NCI-H1092 (cell line): ENCODE measurements at places on chromosomes 6 and 20.
A peak's percentile ranks its signal among the peaks of the same experiment; 100 is the strongest.

GRCh38 chr20:52936351-52937340 is 35.5 kb upstream of the TSHZ2 start:
- no peak for DNase-seq

GRCh38 chr6:3417473-3417872 is 39.4 kb downstream of the SLC22A23 start:
- no peak for DNase-seq

DNA sequence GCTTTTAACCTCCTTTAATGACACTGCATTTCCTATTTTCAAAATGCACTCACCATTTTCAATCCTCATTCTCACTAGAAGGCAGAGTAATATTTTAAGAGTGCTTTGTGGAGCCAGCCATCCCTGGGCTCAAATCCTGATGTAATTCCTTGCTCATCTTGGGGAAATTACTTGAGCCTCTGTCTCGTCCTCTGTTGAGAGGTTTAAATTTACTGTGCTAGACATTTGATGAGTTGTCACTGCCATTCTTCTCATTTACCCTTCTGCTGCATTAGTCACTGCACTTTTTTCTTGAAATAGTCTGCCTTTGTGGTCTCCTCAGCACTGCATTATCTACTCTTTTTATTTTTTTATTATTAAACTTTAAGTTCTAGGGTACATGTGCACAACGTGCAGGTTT is 150.0 kb upstream of the HDDC2 start:
- no peak for DNase-seq

DNA sequence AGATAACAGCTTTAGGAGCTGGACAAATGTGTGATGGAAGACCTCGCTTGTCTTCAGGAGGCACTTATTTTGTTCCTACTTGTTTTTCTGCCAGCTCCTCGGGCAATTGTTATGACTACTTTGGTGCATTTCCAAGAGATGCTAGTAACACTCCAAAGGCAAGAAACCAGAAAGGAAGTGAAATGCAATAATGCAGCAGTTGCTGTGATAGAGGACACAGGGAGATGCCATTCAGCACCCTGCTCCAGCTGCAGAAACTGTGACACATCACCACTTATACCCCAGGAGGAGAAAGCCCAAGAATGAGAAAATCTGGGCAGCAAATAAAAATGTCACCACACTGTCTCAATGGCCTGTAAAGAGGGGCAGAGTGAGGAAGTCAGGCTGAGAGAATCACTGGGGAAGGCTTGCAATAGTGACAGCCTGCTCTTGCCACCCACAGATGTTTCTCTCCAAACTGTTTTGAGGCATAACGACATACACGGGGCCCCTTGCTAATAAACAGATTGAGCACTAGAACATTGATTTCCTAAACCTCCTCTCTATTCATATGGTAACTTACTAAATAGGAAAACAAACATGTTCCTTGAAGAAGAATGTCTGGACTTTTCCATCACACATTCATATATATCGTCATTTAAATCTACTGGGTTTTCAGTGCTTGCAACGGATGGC is 231.0 kb upstream of the PRND start:
- DNase-seq = no peak

- DNase-seq = no peak
Measured at GRCh38 chr6:157169226-157169625, 154.1 kb downstream of the TMEM242 start.

- DNase-seq = peak; percentile 1
Measured at GRCh38 chr6:133130863-133131262, 110.3 kb upstream of the EYA4 start.

DNA sequence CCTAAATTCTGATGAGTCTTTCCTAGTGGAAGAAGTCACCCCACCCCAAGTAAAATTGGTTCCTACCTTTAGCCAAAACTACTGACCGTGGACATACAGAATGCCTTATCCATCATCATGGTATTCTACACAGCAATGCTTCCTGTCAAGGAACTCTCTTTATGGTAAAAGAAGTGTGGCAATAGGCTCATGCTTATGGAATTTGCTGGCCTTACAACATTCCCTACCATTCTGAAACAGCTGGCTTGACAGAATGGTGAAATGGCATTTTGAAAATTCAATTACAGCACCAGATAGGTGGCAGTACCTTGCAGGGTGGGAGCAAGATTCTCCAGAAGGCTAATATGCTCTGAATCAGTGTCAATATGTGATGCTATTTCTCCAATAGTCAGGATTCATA is 41.8 kb upstream of the BACH2 start:
- no peak for DNase-seq

DNA sequence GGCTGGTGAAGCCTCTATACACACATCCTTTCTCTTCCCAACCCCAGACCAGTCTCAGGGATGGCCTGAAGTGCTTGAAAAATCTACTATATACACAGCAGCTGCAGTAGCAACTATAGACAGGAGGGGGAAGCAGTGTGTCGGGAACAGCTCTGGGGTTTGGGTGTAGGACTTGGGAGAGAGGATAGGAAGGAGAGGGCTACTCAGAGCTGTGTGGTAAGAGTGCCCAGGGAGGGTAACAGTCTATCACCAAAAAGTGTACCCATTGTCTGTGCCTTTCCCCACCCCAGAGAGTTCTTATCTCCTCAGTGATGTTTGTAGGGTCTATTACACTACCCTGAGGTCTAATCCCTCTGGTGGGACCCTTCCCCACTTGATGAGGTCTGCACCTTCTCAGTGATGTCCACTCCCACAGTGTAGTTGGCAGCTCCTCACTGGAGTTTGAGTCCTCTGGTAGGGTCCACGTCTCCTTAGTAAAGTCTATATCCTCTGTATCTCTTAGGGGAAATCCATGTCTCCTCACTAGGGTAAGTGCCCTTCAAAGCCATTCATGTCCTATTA is 1.5 kb upstream of the GGT7 start:
- DNase-seq = peak; percentile 71

- DNase-seq = no peak
Measured at GRCh38 chr6:159679091-159680077, 13.7 kb downstream of the SOD2 start.

DNA sequence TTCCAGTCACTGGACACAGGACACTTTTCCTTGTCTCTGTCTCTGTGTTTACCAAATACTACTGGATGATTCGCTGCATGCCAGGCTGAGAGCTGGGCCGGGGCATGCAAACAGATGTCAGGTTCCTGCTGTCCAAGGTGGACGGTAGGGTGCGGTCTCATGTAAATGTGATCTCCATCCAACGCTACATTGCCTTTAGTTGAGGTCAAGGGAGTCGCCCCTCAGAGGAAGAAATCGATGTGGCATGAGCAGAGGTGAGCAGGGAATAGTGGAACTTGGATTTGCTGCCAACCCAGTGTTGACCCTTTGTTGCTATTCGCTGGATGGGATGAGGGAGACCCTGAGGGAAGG is 9.8 kb upstream of the TOX2 start:
- no peak for DNase-seq

- no peak for DNase-seq
Measured at GRCh38 chr6:168195712-168196111, 116.7 kb upstream of the FRMD1 start.

DNA sequence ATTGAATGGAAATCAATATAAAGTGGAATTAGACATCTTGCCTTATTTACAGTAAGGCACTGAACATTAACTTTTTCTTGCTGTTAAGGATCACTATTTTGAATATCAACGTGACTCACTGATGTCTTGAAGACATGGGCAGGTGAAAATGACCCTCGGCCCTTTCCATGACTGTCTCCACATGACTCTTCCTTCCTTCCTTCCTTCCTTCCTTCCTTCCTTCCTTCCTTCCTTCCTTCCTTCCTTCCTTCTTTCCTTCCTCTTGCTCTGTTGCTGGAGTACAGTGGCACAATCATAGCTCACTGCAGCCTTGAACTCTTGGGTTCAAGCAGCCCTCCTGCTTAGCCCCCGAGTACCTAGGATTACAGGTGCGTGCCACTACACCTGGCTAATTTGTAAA is 52.2 kb upstream of the TOX2 start:
- no peak for DNase-seq

DNA sequence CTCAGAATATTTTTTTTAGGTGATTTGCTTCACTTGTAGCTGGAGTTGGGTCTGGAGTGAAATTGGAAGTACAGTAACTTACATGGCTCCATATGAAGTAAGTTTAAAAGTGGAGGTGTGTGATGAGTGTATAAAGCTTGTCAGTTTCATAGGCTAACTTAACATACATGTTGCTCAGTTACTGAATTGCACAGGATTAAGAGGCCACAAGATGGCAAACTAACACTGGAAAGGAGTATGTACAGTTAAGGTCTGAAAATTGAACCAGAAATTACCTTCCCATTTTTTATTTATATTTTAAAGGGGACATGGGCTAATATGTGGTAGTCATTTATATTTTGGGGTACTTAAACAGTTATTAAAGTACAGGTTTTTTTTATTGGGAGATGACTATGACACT is 45.3 kb upstream of the SMIM8 start:
- DNase-seq = no peak

DNA sequence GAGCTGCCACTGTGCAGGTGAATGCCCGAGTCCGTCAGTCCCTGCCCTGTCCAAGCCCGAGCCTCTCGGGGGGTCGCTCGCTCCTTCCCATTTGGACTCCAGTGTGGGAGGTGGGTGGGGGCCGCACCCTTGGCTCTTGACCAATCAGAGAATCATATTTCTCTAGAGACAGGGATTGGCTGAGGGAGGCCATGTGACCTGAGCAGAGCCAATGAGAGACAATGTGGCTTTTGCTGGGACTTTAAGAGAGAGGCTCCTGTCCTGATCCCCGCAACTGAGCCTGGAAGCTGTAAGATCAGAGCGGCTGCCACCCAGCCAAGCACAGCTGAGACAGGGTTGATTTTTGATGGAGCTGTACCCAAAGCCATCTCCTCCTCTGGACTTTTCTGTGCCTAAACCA is 199.3 kb downstream of the TFAP2C start:
- no peak for DNase-seq

- DNase-seq = no peak
Measured at GRCh38 chr20:62487-62886, 25.0 kb upstream of the DEFB125 start.

GRCh38 chr20:2394411-2395055 is 13.8 kb downstream of the TGM6 start:
- DNase-seq = no peak

- no peak for DNase-seq
Measured at GRCh38 chr6:87762116-87762515, 60.1 kb upstream of the AKIRIN2 start.

GRCh38 chr6:35724059-35724458 is 12.8 kb upstream of the ARMC12 start:
- DNase-seq = no peak

DNA sequence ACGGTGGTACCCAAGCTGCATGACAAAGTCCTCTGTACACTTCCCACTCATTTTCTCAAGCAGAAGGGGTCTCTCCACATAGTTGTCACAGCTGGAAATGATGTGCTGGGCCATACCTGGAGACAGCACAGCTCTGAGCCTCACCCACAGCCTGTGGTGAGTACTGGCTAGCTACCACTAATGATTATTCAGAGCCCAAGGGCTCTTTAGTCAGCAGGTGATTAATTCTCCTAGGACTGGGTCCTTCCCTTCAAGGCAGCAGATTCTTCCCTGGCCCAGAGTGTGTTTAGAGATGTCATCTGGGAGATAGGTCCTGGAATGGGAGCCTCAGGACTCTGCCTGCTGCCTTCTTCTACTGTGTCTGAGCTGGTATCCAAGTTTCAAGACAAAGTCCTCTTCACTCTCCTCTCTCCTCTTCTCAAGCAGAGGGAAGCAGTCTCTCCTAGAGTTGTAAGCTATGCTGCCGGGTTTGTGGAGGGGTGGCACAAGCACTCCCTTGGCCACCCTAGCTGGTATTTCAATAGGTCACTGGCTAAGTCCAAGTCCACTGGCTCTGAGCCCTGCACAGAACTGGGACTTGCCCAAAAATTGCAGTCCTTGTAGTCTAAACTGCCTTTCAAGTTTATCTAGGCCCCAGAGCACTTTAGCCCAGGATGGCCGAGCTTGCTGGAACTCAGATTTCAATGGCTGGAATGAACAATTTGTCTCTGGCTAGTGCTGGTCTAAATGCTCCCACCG is 49.8 kb upstream of the VGLL2 start:
- DNase-seq = no peak

DNA sequence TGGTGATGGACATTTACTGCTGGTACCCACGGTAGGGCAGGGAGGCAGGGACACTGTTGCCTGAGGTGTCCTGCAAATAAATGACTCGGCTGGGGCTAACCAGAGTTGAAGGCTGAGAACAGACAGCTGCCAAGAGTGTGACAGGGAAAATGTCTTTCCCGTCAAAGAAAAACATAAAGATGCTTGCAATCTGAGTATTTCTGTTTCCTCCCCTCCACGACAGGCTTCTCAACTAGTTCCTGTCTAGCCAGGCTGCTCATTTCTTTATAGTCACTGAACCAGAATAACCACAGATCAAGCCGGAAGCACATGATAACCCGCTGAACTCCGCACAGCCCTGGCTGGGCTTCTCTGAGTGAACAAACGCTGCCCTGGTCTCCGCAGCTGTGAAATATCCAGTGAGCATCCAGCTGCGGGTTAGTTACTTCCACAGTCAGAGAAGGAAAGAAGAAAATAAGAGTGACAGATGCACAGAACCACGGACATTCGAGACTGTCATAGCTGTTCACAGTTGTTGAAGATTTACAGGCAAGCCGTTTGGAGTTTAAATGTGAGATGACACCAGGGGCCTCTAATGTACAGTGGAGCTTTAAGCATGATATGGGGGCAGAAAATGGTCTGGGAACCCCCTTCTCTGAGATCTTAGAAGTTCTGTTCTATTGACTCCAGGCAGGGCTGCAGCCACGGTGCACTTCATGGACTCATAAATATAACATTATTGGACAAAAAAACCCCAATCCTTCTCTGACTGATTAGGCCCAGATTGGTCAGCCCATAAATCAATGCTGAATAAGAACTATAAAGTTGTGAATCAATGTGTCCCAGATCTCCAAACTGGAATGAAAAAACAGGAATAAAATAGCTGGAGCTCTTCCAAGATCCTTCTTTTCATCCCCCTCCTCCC is 299.9 kb upstream of the SUPT3H start:
- no peak for DNase-seq

DNA sequence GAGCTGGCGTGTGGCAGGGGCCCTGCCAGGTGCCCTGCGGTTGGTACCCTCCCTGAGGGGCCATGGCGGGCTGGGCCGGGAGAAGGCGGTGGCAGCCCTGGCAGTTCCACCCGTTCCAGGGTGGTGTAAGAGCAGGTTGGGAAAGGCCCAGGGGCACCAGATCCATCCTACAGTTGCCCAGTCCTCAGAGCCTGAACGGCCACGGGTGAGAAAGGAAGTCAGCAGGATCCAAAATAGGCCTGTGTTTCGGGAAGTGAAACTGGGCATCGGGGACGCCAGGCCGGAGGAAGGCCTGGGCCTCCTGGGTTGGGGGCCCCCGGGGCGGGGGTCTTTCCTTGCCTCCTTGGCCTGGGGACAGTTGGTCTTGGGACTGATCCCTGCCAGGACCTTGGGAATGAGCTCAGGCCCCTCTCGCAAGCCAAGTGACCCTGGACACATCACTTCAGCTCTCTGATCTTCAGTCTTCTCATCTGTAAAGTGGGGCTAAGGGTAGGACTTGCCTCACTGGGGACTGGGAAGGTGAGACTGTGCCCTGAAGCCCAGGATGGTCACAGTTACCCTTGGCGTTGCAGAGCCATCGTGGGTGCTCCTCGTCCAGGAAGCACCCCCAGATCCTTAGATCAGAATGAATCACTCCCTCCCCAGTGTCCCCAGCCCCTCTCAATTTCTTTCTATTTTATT is 18.1 kb upstream of the NOL4L start:
- no peak for DNase-seq
